Kasumi-1 (cell line): ENCODE measurements at places on chromosomes 1 and 21.

DNA sequence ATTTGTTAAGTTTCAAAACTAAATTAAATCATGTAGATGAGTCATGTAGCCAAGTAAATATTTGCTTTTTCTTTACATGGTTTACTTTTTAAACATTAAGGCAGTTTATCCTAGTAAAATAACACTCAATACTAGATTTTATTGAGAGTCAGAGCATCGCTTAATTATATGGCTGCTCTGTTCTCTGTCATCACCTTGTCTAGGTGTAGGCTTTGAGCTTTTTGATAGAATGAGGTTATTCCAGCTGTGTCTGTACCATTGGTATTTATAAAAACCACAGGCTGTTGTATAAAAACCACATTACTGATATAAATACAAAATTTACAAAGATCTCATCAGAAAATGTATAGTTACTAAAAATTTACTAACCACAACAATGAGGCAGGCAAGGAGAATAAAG lies 42.5 kb upstream of the GPR52 start:
- no peak for DNase-seq

DNA sequence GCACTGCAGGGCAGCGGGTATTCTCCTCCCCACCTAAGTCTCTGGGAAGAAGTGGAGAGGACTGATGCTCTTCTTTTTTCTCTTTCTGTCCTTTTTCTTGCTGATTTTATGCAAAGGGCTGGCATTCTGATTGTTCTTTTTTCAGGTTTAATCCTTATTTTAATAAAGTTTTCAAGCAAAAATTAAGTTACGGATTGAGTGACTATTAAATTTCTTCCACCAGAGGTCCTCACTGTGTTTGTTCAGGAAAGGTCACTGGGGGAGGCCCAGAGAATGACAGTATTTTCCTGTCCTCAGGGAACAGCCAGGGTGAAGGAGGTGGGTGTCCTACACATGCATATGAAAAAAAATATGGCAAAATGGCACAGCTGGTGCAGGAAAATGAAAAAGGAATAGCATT lies 4.4 kb upstream of the ELF3 start:
- peak; percentile 7 for DNase-seq

- no peak for DNase-seq
Measured at GRCh38 chr1:231295938-231296337, 41.7 kb downstream of the EXOC8 start.

DNA sequence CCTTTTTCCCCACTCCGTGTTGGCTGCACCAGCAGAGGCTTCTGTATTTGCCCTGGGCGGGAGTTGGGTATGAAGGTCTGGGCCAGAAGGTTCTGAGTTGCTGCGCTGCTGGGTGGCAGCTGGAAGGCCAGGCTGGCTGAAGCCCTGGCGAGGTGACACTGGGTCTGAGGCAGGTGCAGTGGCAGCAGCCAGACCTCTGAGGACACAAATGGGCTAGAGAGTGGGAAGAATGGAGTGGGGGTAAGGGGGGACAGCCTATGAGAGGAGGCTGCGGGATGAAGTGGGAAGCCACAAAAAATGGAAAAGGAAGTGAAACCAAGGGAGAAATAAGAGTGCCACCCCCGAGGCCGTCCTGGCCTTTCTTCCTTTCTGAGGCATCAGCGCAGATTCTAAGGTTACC lies 53.2 kb downstream of the STX6 start:
- no peak for DNase-seq

GRCh38 chr1:24418898-24419628 lies 3.5 kb downstream of the NIPAL3 start:
- peak; percentile 82 for DNase-seq

DNA sequence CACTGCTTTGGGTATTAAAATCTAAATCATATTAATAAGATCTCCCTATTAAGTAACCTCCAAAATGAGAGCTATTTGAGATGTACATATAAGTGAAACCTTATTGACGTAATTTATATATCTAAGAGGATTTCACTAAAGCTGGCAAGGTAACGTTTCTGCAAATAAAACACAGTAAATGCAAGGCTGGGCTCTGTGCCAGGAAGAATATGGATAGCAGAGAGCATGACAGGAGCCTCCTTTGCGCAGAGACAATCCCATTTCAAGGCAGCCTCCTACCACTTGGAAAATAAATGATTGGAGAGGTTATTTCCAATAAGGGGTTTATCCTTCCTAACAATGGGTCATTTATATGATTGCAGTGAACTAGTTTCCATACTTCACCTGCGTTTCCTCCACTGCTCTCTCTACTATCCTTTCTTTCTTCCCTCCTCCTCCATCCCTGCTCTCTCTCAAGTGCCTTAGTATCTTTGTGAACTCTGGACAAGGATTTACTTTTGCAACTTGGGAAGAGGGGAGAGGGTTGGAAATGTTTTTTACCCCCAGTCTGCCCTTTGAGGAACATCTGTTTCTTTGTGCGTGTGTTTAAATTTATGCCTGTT lies 3.0 kb upstream of the NFIA start:
- no peak for DNase-seq

- DNase-seq, result no peak
Measured at GRCh38 chr21:28311411-28312190, 681.1 kb downstream of the LTN1 start.

- no peak for DNase-seq
Measured at GRCh38 chr1:47334765-47335435, 1.3 kb downstream of the CMPK1 start.

DNA sequence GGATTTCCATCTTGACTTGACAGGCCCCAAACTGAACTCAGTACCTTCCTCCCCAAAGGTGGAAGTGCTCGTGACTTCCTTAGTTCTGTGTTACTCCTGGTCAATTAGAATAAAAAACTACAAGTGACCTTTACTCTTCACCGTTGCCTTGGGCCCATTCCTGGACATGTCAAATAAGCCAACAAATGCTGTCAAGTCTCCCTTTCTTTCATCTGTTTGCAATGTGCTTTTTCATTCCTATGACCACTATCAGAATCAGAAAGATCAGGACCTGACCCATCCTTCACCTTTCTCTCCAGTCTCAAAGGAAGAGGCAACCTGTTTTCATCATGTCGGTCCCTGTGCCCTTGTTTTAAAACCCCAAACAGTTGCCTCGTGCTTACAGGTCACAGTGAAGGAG lies 4.9 kb upstream of the KCNJ10 start:
- DNase-seq, result no peak

DNA sequence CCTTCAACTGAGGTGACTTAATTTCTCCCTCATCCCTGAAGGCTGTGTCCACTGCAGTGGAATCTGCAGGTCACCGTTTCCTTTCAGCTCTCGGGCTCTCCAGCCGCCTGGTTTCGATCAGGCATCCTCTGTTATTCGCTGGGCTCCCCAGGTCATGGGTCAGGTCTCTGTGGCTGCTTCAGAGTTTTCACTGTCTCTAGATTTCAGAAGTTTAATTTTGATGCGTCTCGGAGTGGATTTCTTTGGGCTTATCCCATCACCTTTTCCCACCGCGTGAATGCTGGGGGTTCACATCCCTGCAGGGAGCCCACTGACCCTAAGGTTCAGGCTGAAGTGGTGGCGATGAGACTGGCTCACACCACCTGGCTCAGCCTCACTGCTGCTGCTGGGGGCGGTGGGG lies 3.3 kb downstream of the ACTRT2 start:
- no peak for DNase-seq

DNA sequence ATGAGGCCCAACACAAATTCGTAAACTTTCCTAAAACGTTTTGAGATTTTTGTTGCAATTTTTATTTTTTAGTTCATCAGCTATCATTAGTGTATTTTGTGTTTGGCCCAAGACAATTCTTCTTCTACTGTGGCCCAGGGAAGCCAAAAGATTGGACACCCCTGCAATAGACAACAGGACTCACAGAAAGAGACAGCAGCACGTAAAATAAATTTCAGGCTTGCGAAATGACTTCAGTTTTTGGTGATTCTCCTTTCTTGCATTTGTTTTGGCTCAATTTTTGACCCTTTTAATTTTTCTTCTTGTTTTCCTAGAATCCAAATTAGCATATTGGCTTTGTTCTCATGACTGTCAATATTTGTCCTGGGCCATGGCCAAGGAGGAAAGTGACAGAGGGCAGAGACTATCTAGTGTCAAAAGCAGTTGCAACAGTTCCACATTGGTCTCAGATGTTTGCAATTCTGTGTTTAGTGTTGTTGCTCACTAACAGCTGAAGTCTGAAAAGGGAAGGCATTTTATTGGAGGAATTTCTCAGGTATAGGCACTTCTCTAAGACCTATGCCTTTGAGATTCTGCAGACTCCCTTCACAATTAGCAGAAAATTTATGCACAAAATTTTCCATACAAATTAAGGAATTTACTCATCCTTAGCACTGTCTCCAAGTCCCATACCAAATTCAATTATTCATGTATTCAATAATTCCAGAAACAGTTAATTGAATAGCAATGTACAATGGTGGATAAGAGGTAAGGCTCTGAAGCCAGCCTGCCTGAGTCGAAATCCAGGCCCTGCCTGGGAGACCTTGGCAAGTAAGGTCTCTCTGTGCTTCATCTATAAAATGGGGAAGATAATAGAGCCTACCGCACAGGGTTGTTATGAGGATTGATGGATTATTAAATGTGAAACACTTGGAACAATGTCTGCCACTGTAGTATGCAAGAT lies 160.9 kb upstream of the IVNS1ABP start:
- no peak for DNase-seq

- DNase-seq, result peak; percentile 81
Measured at GRCh38 chr1:27341525-27342252, at the start of gene SYTL1. Gene SYTL1 (plus strand): TSS chr1:27342022. CDS start chr1:27345335, 3,313 bp downstream.

DNA sequence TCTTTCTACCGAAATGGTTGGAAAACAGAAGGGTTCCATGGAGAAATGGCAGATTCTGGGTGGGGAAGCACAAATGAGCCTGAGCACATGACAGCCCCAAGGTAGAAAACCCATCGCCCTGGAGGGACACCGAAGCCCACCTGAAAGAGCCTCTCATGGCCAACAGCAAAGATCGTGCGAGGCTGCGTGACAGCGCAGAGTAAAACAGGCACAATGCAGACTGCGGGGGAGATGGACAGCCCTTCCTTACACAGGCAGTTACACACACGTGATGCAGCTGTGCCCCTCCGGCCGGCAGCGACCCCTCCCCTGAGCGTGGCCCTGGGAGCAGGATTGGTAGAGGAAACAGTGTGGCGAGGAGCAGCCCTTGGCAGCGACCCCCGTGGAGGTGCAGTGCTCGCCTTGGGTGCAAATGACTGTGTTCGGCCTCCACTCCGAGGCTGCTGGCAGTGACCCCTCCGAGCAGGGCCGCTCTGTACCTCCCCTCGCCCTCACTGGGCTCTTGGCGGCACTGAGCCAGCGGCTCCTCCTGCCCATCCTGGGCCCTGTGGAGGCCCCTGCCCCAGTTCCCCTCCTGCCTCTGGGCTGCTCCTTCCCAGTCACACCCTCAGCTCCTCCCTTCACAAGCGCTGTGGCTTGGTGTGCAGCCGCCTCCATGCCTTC lies 120.9 kb upstream of the COL6A1 start:
- DNase-seq, result no peak

GRCh38 chr1:231971397-231972110 lies 345.0 kb downstream of the DISC1 start:
- DNase-seq, result no peak

DNA sequence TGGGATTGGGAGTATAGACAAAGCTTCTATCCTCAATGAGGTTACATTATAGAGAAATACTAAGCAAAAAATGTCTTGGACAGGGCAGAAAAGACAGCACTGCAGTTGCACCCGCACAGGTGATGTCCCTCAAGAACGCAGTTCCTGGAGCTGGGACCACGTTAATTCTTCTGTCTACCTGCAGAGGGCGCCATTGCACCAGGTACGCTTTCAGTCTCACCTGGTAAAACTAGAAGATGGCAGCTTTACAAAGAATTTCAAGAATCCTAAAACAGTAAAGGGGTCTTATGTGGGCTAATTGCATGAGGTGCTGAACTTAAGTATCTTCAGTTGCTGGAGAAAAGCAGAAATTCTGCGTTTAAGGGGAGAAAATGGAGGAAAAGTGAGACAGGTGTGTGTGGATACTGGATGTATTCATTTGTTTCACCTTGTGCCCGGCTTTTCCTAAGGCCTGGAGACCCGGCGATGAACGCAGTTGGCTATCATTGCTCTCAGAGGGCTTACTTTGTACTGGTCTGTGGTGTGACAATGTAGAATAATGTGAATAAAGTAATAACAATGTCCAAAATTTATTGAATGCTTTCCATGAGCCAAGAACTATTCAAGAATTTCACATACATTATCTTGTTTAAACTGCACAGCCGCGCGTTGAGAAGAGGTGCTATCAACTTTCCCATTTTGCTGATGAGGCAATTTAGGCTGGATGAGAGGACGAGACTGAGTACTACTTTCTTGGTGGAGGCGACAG lies 276.3 kb upstream of the GREM2 start:
- DNase-seq, result peak; percentile 1

GRCh38 chr1:105373681-105374080 lies 1624.0 kb downstream of the AMY1C start:
- no peak for DNase-seq

DNA sequence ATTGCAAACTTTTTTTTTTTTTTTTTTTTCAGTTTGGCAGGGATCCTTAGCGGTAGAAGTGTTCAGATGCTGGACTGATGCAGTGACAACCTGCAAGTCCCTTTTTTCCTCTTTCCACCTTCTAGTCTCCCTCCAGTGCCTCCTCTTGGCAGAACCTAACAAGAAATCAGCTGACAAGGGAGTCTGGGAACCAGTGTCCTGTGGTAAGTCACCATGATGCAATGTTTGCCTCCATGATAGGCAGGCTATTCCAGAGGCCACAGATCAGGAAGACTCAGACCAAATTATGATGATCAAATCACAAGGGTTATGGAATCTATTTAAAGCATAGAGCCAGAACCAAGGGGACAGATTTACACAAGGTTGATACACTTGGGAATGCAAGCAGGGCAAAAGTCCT lies 3.0 kb upstream of the CD34 start:
- no peak for DNase-seq

DNA sequence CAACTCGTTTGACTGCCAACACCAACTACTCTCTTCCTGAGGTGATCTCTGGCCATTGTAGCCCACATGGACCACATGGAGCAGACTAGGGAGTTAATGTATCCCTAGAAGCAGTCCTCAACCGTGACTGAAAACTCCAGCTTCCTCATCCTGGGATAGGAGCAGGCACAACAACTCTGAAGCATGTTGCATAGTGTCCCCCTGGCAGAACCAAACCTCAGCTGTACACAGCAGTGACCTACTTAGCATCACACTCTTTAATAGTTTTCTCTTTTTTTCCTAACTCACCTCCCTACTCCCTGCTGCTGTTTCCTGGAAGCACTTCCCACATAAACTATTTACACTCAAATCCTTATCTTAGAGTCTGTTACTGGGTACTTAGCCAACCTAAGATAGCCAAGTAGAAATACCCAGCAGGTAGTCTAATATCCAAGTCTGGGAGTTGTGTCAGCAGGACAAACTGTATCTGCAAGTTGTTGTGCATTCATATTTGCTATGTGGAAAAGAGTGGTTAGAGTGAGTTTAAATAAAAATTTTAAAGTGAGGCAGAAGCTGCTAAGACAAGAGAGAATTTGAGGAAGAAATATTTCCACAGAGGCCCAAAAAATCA lies 228.8 kb downstream of the LTN1 start:
- DNase-seq, result no peak

DNA sequence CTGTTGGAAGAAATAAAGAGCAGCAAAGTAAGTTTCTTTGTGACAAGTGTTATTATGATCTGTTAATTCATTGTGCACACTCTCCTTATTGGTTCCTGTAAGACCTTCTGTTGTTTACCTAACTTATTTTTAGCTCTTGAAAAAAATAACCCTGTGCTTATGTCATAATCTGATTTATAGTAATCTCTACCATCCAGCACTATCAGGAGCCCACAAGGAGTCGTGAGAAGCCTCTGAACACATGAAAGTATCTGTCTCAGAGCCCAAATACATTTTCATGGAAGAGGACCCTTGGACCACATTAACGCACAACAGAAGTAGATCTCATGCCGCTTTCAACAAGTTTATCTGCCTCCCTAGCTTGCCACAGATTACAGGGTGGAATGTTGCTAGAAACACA lies 45.8 kb downstream of the CENPF start:
- no peak for DNase-seq

GRCh38 chr1:12424793-12425192 lies 193.2 kb downstream of the DHRS3 start:
- no peak for DNase-seq
